ENCODE measurements at places on chromosomes 4 and X.

DNA sequence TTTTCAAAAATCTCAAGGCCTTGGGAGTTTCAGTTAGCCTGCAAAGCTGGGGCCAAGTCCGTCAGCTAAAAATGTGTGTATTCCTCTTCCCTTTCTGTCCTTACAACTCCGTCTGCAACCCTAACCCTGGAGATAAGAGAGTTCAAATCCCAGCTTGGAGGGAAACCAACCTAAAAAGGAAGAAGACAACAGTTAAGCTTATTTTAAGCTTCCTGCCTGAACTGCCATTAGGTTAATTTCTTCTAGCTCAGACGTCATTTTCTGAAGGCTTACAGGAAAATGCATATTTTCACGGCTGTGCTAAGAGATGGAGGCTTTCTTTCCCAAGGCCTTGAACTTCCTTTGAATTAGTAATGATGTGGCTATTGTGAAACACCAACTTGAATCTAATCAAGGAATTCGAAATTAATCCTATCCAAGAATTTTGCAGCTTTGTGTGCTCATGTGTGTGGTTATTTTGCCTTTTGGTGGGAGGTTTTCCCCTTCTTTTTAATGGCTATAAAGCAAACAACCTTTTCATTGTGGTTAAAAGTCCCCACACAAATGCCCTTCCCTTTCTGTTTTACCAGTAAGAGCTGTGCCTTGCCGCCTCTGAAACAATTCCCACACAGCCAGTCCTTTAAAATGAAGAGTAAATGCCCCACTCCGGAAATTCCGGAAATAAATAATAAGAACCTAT, 103.5 kb downstream of the IRF2 start:
- no peak for DNase-seq

- DNase-seq: no peak
These were observed 33.5 kb downstream of the TRMT44 start for GRCh38 chr4:8473920-8474590.

- no peak for DNase-seq
These were observed 452.3 kb upstream of the ACTRT1 start for GRCh38 chrX:128504496-128504895.

- no peak for DNase-seq
These were observed 61.7 kb upstream of the DDX60 start for GRCh38 chr4:168380290-168380689.

DNA sequence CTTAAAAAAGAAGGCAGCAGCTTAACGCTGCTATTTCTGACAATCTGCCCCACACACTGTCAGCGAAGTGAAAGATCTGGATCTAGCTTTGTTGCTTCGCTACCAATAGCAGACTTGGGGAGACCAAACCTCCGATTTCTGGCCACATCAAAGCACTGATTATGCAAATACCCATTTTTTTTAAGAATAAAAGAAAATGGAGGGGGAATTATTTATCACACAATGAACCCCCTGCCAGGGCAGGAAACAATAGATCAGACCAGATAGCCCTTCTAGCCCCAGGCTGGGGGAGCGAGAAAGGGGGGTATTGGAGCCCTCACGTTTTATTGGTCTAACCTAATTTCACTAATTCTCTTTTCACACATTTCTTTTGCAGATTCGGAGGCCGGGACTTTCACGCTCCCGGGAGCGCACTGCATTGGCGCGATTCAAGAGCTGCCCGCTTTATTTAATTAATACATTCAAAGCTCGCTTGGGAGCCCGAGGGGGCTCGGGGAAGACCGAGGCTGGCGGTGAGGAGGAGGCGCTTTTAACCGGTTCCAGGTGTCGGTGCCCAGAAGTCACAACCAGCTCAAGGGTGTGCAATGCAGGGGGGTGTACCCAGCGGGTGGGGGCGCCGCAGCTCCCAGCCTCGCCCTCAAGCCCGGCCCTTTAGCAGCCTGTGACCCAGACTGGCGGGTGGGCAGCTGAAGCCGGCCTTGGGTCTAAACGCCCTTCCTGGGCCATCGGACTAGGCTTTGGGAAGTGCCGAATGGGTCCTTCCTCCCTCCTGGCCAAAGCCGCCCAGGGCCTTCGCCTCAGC, 5.5 kb downstream of the NEUROG2 start:
- no peak for DNase-seq

DNA sequence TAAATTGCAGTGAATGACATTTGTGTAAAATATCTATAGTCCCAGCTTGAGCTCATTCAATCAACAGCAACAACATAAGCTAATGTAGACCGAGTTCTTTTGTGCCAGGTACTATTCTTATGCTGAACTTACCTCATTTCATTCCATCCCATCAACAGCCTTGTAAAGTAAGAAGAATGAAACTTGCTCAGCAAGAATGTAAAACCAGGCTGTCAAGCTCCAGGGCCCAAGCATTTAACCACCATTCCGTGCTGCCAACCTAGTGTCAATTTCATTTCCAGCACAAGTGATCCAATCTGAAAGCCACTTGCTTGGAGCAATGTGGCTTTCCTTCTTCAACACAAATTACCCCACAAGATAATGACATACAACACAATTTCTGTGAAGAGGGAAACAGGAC, 36.6 kb downstream of the RASSF6 start:
- DNase-seq: no peak

DNA sequence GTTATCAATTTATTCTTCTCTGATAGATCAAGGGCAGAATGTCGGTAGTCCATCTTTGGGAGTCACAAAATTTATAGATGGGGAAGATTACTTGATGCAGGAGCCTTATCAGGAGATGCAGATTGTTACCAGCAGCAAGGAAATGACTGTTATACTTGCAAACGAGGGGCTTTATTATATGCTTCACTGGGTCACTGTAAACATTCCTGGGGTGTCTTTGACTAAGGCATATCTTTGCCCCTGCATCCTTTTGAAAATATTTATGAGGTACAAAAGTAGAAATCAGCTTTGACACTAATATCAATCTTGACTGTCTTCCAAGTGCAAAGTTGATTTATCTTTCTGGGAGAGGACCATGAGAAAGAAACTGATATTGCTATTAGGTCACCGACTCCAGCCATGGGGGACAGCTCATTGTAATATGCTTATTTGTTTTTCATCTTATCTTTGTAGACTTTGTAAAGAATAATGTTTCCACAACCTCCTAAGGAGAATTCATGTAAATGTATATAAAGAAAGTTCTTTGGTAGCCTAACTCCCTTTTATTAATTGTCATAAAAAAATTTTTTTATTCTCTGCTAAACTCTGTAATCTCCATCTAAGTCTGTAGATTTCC, 177.3 kb upstream of the EMCN start:
- no peak for DNase-seq

- no peak for DNase-seq
These were observed 57.8 kb downstream of the GPRIN3 start for GRCh38 chr4:89249716-89250361.

DNA sequence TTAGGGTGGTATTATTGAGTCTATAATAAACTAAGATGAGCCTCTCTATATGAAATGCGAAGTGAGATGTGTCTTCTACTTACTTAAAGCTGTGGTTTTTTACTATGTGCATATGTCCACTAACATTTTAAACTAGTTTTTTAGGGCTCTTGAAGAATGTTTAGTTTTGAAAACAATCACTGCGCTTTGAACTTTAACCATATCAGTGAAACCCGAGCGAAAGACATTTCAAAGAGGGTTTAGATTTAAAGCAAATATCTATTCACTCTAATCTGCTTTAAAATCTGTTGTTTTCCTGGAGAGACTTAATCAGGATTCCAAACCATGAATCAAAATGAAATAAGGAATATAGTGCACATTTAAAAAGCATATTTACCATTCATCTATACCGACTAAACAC, 24.8 kb upstream of the SLC7A11 start:
- no peak for DNase-seq

GRCh38 chr4:189124149-189124758, 816.4 kb upstream of the FRG1 start:
- peak; percentile 29 for DNase-seq

DNA sequence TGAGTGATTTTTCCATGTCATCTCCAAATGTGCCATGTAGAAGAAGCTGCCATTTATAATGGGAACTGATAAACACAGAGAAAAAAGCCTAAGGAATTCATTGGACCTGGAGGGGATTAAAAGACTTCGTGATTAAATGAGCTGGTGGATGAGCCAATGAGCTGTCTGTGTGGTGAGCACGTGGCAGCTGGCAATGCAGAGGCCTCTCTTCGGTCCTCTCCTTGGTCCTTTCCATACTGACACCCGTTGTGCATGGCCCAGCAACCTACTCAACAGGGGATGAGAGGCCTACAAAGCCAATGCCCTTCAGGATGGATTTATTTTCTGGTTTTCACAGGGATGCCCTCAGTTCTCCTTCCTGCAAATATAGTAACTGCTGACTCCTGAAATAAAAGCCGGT, 87.7 kb upstream of the STS start:
- no peak for DNase-seq

GRCh38 chrX:5632061-5632614, 596.5 kb downstream of the NLGN4X start:
- DNase-seq: no peak

Measured in HFF-Myc (cell line).